ENCODE measurements at places on chromosomes 6 and 20. TPM values are rescaled to one million over a fixed set of nuclear protein-coding genes. Genes with fewer than 3 reads are reported as not detected.

Gene DEFB132
- not detected for total RNA-seq

Gene SLC17A9
- total RNA-seq: 0.91 TPM

Gene HLA-DQA1
- 0.40 TPM for total RNA-seq

Gene PRKN
- 0.57 TPM for total RNA-seq

Gene GUCA1A
- not detected for total RNA-seq

Gene PXMP4
- total RNA-seq: 0.74 TPM

Gene HLA-DOA
- total RNA-seq: 1.9 TPM

Gene AKAP12
- 380 TPM for total RNA-seq

Gene TMC2
- total RNA-seq: not detected
